Smooth muscle cell of the umbilical artery (primary cell): ENCODE measurements at places on chromosomes 1 and 21. TPM values are rescaled to one million over a fixed set of nuclear protein-coding genes. Genes with fewer than 3 reads are reported as not detected.

FGGY gene
- total RNA-seq = 16.0 and 30.9 TPM in 2 replicates

CYP4Z1 gene
- total RNA-seq = not detected in 2 replicates

PDPN gene
- total RNA-seq = 0.30 TPM in 1 of 2 replicates, not detected in the other

TTF2 gene
- 6.5 and 19.1 TPM in 2 replicates for total RNA-seq

NSL1 gene
- total RNA-seq = 23.8 and 28.9 TPM in 2 replicates

MAP10 gene
- 1.8 TPM in 2 replicates for total RNA-seq

SLC22A15 gene
- 4.5 and 7.7 TPM in 2 replicates for total RNA-seq

FAM3B gene
- total RNA-seq = not detected in 2 replicates

CRYZ gene
- 25.8 and 38.9 TPM in 2 replicates for total RNA-seq

TRIM67 gene
- not detected in 2 replicates for total RNA-seq

LDLRAP1 gene
- total RNA-seq = 20.5 and 28.1 TPM in 2 replicates

S100A6 gene
- total RNA-seq = 237 and 536 TPM in 2 replicates

HLX gene
- total RNA-seq = 5.4 and 5.6 TPM in 2 replicates

LEMD1 gene
- not detected in 2 replicates for total RNA-seq

GABRD gene
- not detected in 2 replicates for total RNA-seq

ADAMTS4 gene
- total RNA-seq = 14.3 and 20.3 TPM in 2 replicates

HAO2 gene
- total RNA-seq = not detected in 2 replicates

OPTC gene
- not detected in 2 replicates for total RNA-seq

PPIAL4G gene
- total RNA-seq = not detected in 2 replicates

COL24A1 gene
- 0.92 and 1.8 TPM in 2 replicates for total RNA-seq

FAM72A gene
- 2.1 and 2.9 TPM in 2 replicates for total RNA-seq

UQCRHL gene
- 1.0 and 2.1 TPM in 2 replicates for total RNA-seq

OPRD1 gene
- not detected in 2 replicates for total RNA-seq

S100A3 gene
- total RNA-seq = 0.59 and 1.4 TPM in 2 replicates

MYOG gene
- total RNA-seq = not detected in 2 replicates

CLDN19 gene
- total RNA-seq = not detected in 2 replicates

ECM1 gene
- total RNA-seq = 5.3 and 15.8 TPM in 2 replicates

FALEC gene
- not detected in 2 replicates for total RNA-seq

POMGNT1 gene
- total RNA-seq = 86.4 and 99.5 TPM in 2 replicates

NOL9 gene
- 20.8 and 30.5 TPM in 2 replicates for total RNA-seq

SYDE2 gene
- 13.2 and 21.1 TPM in 2 replicates for total RNA-seq

NBPF6 gene
- total RNA-seq = not detected in 2 replicates

LAPTM5 gene
- 0.14 TPM in 1 of 2 replicates, not detected in the other for total RNA-seq

ASCL5 gene
- total RNA-seq = not detected in 2 replicates

SPATA45 gene
- not detected in 2 replicates for total RNA-seq

COL11A1 gene
- 346 and 376 TPM in 2 replicates for total RNA-seq

MCOLN3 gene
- under 0.01 TPM in 1 of 2 replicates, not detected in the other for total RNA-seq

MYOC gene
- not detected in 2 replicates for total RNA-seq

KLHDC8A gene
- total RNA-seq = not detected in 2 replicates

STX12 gene
- 82.8 and 83.1 TPM in 2 replicates for total RNA-seq

NHLH1 gene
- total RNA-seq = not detected in 2 replicates

PADI1 gene
- total RNA-seq = under 0.01 and 0.18 TPM in 2 replicates

GNG4 gene
- 0.83 and 0.89 TPM in 2 replicates for total RNA-seq
